ENCODE measurements at places on chromosomes 1 and 21.

- no peak for DNase-seq
Observed at GRCh38 chr1:3345792-3346191, 108.7 kb upstream of the ARHGEF16 start.

DNA sequence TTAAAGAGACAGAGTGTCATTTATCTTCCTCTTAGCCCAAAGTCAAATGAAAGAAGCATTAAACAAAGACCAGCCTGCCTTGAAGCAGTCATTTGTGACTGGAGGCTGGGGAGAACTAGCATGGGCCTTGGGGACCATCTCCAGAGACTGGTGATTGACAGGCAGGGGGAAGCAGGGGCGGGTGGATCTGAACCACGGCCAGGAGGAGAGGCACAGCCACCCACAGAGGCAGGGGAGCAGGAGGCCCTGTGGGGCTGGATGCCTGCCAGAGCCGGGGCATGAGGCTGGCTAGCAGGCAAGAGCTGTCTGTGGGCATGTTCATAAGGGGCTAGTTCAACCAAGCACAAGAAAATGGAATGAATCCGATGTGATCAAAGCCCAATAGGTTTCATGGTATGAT lies 73.9 kb downstream of the PLXNA2 start:
- DNase-seq: peak; percentile 31

- DNase-seq: no peak
Observed at GRCh38 chr1:198462365-198463019, 78.0 kb downstream of the ATP6V1G3 start.

- DNase-seq: no peak
Observed at GRCh38 chr1:61268546-61269240, 186.3 kb downstream of the NFIA start.

GRCh38 chr1:36553591-36554322 lies 71.0 kb upstream of the CSF3R start:
- peak; percentile 24 for DNase-seq

DNA sequence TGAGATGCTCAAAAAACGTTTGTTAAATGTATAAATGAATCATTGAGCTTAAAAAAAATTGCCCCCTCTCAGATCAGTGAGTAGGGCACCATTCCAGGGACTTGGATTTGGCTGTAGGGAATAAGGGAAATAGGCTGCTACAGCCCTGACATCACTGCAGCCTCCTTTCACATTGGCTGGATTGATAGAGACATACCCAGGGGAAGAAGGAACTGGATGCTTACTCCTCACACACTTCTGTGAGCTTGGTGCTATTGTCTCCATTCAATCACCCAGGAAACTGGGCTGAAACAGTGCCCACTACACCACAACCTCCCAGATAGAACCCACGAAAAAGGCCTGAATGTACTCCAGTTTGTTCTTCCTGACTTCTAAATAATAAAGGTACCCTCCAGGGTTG lies 87.2 kb downstream of the TGFBR3 start:
- no peak for DNase-seq

DNA sequence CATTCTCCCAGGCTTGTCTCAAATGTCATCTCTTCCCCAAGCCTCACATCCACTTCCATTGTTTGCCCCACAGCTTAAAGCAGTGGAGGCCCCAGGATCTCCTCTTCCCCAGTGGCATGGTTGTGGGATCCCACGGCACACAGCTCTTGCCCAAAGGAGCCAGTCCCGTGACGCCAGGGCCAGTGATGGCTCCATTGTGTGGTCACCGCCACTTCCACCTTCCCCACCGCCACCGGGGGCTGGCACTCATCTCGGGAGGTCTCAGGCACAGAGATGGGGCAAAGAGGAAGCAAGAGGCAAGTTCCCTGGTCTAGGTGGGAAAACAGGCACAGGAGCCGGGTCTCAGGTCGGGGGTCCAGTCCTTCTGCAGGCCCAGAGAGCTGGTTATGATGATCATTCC lies 22.9 kb upstream of the ALDH4A1 start:
- no peak for DNase-seq

DNA sequence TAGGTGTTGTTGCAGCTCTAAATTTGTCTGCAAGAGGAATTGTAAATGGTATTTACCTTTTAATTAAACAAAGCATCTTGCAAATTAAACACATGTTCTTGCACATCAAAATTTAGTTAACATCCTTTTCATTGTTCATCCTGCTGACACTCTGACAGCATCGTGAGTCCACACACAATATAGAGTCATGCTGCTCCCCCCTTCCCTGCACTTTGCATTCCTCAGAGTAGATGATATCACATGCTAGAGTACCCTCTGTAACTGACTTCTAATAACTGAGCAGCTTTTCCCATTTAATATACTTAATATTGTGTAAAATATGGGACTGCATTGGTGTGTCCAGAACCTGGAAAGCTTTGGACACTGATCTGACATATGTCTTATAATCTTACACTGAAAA lies 138.8 kb upstream of the DPYD start:
- no peak for DNase-seq

DNA sequence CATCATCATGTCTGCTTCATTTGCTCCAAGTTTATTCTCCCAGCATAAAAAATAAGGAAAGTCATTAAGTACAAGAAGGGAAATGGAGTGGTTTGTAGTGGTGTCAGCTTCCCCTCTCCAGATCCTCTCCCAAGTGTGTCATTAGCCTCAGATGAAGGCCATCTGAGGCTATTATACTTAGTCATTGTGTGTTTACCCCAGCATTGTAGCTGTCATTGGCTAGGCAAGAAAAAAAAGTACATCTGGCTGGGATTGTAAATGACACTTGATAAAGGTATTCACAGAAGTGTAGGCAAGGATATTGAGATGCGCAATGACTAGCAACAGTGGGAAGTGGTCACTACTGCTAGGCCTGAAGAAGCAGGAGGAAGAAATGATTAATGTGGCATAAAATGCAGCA lies 316.9 kb upstream of the SGIP1 start:
- DNase-seq: peak; percentile 63

DNA sequence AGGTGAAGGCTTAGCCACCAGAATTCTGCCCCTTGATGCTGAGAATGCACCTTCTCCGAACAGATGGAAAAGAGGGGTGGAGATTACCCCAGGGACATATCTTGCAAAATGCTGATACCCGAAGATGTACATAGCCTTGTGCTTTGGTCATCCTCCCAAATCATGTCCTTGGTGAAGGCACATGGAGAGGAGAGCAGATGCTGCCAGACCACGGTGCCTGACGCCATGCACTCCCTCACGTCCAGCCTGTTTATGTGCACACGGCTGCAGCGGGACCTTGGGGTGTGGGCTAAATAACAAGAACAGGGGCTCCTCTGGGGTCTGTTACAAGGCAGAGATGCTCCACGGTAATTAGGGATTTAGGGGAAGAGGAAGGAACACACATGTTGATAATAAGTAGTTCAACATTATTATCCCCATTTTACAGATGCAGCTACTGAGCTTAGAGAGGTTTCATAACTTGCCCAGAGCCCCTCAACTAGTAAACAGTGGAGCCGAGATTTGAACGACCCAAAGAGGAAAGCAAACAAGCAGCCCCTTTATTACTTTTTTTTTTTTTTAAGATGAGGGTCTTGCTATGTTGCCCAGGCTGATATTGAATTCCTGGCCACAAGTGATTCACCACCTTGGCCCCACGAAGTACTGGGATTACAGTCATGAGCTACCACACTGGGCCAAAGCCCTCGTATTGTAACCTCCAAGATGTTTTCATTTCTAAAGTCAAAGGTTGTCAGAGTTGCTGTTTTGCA lies 12.9 kb downstream of the EPHX1 start:
- DNase-seq: no peak

GRCh38 chr21:25584833-25585676 lies 22.2 kb downstream of the MRPL39 start:
- DNase-seq: no peak

DNA sequence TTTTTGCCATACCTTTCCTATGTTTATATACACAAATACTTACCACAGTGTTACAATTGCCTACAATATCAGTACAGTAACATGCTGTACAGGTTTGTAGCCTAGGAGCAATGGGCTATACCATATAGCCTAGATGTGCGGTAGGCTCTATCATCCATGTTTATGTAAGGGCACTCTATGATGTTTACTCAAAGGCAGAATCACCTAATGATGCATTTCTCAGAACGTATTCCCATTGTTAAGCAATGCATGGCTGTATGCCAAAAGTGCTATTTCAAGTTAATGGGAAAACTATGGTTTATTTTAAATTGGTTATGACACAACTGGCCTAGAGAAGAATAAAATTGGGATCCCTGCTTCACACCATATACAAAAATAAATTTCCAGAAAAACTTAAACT lies 36.9 kb upstream of the DISP1 start:
- no peak for DNase-seq

- no peak for DNase-seq
Observed at GRCh38 chr1:53738205-53739108, 507 bp downstream of the GLIS1 start.

- no peak for DNase-seq
Observed at GRCh38 chr1:117646007-117646811, 40.4 kb downstream of the TENT5C start.

- DNase-seq: no peak
Observed at GRCh38 chr1:178344513-178345091, 152.2 kb downstream of the CLEC20A start.

- no peak for DNase-seq
Observed at GRCh38 chr1:146021050-146021445, 487 bp downstream of the HJV start.

DNA sequence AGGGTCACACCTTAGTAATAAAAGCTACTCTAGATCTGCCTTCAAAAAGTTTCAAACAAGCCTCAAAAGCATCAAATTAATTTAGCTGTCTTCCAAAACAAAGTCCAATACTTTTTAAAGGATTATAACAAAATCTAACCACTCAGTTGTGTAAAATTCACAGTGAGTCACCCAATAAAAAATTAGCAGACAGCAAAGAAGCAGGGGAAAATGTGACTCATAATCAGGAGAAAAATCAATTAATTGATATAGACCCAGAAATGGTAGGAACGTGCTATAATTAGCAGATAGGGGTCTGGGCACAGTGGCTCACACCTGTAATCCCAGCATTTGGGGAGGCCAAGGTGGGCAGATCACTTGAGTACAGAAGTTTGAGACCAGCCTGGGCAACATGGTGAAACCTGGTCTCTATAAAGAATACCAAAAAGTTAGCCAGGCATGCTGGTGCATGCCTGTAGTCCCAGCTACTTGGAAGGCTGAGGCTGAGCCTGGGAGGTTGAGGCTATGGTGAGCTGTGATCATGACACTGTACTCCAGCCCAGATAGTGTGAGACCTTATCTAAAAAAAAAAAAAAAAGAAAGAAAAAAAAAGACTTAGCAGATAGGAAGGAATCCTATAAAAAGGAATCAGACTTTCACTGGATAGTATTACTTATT lies 8.1 kb upstream of the MYOG start:
- no peak for DNase-seq

GRCh38 chr1:22662986-22663408 lies 10.0 kb downstream of the C1QB start:
- no peak for DNase-seq

DNA sequence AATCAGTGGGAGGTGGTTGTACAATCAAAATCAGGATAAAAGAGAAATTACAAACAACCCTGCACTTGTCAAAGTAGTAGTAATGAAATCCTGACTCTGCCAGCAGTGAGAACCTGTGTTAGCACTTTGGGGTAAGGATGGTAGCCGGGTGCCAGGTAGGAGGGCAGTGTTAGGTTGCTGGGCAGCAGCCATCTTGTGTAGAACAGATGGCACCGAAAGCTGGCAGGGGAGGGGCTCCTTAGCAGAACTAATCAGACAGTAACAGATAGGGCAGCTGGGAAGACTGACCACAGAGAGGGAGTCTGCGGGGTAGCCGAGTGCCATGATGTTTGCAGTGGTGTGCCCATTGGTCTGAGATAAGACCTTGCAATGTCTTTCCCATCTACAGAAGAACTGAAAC lies 137.3 kb downstream of the SDCCAG8 start:
- no peak for DNase-seq

Measured in NCI-H187 (cell line).